ENCODE measurements at places on chromosomes 6 and 20.

DNA sequence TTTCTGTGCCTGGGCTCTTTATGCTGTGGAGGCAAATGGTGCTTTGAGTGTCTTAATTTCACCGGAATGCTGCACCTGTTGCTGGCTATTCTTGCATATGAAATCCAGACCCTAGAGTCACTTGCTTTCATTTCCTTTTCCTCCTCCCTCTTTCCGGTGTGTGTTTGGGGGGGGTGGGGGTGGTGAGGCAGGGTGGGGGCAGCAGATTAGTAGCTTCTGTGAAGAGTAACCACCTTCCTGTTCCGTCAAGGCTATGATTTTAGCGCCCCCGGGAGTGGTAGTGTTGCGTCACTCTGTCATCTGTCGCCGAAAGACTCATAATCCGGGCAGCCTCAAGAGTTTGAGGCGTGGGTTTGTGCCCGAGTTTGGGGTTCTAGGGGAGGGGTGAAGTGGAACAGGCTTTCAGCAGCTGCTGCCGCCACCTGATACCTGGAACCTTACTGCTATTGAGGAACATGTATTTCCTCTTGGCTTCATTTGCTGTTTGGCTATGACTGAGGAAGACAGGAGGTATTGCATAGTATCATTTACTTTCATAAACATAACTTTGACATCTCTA lies 49.1 kb downstream of the UTRN start:
- peak; percentile 72 for DNase-seq

DNA sequence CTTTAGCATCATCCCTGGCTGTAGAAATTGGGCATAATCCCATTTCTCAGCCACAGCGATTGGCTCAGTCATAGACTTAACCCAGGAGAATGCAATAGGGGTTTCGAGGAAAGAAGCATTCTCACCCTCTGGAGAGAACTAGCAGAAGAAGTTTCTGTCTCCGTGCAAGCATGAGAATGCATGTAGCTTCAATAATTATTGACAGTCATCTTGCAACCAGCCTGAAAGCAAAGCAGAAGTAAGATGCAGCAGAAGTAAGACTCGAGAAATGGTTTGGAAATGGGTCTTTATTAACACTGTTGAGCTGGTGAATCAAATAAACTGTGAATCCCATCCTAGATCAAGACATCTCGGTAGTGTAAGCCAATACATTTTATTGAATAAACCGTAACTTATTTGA lies 828.8 kb upstream of the GJE1 start:
- DNase-seq, result no peak

GRCh38 chr6:41600499-41601247 lies 37.6 kb upstream of the MDFI start:
- DNase-seq, result no peak

GRCh38 chr6:21984135-21984534 lies 312.7 kb downstream of the PRL start:
- no peak for DNase-seq

DNA sequence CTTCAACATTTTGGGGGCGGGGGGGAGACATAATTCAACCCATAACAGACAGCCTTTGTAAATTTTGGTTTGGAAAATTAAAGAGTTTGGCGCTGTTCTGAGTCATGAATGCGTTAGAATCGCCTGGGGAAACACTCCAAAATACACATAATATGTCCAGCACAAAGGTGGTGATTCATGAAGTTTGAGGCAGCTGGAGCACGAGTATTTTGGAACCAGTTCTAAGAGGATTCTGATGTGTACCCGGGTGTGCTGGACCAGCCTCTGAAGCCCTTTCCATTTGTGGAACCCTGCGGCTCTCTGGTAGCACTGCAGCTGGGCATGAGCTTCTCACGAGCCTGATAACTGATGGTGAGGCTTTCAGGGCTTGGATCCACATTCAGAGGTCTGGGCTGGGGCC lies 4.7 kb downstream of the GMPR start:
- DNase-seq, result no peak

DNA sequence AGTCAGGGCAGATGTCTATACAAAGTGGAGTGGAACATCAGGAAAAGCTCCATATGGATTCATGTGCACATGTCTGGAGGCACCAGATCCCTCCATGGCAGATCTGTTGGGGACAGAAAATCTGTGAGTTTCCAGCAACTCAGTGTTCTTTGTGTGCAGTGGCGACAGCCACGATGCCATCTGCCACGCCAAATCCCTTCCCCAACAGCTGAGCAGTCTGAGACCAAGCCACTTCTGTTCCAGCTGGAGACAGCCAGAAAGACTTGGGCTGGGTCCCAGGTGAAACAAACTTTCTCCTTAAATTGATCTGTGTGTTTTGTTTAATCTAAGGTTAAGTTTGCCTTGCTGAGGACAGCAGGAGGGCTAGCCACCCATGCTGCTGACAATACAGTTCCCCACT lies 22.9 kb downstream of the FKBP1A start:
- no peak for DNase-seq

DNA sequence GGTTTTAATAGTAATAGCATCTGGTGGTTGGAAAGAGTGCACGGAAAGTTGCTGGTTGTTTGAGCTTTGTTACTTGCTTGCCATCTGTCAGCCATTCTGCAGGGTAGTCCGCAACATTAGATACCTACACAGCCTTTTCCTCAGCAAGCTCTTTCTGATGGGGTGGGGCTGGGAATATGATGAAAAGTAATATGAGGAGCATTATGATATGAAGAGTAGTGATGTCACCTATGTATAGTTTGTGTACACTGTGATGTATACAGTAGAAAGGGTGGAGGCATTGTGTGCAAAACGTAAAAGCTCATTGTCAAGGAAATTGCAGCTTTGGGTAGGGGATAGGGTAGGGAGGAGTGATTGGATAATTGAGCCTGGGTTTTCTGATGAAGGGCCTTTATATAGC lies 16.1 kb downstream of the SCAF8 start:
- no peak for DNase-seq

- no peak for DNase-seq
These were observed 156.9 kb downstream of the VEGFA start for GRCh38 chr6:43926634-43927531.

DNA sequence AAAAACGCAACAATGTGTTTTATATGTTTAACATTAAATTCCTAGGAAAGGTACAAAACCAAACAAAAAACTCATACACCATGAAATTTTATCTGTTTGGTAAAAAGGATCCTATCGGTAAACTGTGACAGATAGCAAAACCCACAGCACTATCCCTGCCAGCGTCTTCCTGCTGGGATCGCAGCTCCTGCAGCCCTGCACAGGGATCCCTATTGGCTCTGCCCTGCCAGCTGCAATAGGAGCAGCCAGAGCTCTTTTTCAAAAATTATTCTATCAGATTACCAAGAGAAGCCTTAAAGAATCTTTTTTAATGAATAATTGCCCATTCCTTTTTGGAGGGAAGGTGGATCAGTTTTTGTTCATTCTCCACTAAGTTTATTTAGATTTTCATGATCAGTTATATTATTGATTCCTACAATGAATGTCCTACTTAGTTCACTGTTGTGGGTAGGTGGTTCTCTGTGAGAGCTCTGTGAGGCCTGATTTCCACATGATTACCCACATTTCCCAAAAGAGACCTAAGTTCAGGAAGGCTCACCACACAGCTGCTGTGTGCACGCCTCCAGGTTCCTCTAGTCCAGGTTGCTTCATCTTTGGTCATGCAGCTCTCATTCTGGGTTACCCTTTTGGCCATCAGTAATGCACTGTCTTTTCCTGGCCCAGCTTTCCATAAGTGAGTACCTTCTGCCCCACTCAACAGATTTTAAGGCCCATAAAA lies 293.8 kb downstream of the FRK start:
- DNase-seq, result no peak

DNA sequence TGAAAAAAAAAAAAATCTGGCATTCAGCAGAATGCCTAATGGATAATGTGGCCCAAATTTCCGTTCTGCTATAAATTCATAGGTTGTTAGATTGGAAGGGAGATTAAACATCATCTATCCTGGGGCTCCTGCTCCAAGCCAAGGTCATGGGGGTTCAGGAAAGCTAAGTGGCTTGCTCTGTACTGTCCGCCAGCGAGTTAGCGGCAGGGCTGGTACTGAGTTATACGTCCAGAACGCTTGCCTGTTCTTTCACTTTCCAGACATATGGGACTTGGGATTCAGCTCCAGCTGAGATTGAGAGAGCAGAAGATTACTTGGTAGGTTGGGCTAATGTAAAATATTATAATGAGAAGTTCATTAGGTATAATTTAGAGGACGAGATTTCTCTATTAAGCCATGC lies 858 bp downstream of the RWDD1 start:
- no peak for DNase-seq

DNA sequence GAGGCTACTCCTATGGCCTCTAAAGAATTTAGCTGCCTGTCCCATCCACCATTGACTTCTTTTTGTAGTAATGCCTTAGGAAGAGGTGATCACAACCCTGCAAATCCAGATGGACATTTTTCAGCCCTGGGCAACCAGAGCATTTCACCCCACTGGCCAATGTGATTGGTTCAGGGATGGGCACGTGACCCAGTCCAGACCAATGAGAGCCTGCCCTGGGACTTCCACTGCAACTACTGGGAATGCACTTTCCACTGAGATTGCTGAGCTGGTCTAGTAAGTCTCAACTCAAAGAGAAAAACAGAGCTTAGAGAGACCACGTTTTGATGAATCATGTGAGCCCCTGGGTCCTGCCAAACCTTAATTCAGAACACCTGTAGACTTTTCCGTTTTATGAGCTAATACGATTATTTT lies 8.9 kb upstream of the UBE2V1 start:
- DNase-seq, result no peak

- DNase-seq, result no peak
These were observed 279.6 kb downstream of the HIVEP2 start for GRCh38 chr6:142665393-142665792.

DNA sequence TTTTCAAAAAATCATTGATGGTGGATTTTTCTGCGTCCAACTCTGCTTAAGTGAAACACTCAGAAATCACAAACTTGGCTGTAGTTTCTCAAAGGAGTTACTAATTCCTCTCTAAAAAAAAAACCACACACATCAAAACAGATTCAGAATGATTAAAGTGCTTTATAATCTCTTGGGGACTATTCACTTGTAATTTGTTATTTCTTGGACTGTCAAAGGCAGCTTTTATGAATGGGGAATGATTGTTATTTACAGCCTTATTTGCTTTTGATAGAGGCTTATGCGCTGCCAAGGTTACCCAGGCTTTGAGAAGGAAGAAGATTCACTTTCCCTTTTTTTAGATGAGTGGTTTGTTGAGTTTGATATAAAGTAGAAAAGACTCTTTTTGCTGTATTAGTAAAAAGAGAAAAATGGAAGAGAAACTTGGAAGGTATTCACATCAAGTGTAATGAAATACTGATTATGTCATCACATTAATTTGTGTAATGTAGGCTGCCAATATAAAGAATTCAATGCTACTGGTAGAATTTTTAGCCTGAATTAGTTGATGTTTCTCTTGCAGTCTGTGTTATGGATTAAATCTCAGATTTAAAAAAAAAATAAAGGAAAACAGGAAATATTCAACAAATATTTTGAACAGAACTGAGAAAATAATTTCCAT lies 381.0 kb upstream of the SASH1 start:
- DNase-seq, result no peak

DNA sequence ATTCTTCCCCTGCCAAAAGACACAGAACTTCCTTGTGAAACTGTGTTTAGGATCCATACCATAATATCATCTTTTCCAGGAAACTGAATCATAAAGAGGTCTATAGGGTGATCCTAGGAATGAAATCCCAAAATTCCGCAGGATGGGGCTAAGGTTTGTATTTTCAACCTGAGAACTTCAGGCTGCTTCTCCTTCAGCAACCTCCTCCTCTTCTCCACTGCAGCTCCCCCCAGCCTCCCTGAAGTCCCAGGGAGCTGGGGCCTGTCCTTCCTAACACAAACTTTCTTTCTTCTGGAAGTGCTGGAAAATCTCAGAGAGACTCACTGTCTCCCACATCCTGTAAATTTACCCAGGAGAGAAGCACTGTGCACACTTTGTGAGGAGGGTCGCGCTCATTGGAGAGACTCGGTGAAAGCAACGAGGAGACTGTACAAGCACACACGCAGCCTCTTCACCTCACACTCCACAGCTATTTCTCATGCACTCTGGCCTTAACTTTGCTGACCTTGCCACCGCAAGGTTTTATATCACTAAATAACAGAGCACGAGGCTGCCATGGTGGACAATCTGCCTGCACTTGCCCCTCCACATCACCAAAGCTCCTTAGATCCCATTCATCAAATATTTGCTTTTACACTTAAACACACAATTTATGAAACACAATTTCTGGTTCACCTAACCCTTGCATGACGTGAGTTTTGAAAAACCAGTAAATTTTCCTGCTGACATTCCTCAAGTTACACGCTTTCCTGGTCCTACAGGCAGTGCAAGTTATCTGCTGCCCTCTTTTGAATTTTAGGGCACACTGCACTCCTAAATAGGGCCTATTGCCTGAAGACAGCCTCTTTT lies 14.3 kb downstream of the ID4 start:
- no peak for DNase-seq

DNA sequence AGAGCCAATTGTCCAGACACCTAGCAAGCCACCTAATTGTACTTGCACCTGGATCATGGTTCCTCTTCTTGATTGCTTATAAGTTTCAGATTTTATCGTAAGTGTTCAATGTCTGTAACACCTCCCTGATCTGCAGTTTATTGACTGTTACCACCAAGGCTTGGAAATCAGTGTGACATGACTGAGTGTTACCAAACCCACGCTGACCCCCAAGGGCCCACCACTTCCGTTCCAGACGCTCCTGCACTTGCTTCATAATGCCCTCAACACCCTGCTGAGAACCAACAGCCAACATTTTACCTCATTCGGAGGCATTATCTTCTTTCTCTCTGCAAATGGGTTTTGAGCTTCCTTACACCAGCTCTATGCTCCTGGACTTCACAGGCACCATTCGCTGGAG lies 6.3 kb downstream of the CCR6 start:
- DNase-seq, result no peak

- DNase-seq, result no peak
These were observed 228.8 kb downstream of the TBC1D32 start for GRCh38 chr6:121105461-121105860.

DNA sequence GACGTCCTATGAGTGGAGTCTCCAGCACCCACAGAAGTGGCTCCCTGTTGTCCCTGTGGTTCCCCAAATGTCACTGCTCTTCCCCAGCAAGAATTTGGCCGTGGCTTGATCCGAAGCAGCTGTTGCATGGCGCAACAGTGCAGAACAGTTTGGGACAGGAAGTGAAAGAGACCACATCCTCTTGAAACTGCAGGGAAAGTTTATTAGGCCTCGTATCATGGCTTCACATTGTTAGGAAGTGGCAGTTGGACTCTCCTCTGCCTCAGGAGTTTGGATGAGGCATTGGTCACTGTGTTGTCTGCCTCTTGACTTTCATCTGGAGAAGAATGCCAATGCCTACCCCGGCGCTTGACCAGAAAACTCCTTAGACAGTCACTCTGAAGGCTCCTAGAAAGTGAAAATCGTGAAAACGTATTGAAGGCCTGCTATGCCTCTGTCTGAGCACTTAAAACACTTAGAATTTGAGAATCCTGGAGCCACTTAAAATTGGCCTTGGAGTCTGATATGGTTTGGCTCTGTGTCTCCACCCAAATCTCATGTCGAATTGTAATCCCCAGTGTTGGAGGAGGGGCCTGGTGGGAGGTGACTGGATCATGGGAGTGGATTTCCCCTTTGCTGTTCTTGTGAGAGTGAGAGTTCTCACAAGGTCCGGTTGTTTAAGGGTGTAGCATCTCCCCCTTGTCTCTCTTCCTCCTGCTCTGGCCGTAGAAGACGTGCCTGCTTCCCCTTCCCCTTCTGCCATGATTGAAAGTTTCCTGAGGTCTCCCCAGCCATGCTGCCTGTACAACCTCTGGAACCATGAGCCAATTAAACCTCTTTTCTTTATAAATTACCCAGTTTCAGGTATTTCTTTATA lies 334.9 kb upstream of the JARID2 start:
- DNase-seq, result no peak

- DNase-seq, result no peak
These were observed 180.3 kb downstream of the THBS2 start for GRCh38 chr6:169073311-169073710.

All from activated CD8-positive, alpha-beta memory T cell treated with anti-CD3 and anti-CD28 coated beads for 4 hours (primary cell).